ENCODE measurements at places on chromosomes 4 and X. TPM values are rescaled to one million over a fixed set of nuclear protein-coding genes. Genes with fewer than 3 reads are reported as not detected.

SYP gene
- total RNA-seq: 5.3 TPM

TCEAL6 gene
- total RNA-seq: not detected

DNA sequence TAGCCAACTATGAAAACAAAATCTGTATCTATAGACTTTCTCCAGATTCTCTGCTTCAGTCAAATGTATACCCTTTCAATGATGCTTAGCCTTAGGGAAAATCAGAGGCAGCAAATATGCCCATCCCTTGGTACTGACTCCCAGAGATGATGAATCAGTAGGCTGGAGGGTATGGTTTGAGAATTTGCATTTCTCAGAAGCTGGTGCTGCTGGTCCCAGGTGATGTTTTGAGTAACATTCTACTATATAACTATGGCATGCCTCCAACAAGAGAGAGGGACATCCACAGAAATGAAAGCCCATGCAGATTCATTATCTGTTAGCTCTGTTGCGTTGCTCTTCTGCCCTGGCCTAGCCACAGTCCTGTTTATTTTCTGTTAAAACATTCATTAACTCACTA lies 13.6 kb downstream of the TNIP3 start:
- DNase-seq: no peak

GRCh38 chr4:114423582-114423981 lies 175.0 kb upstream of the UGT8 start:
- DNase-seq: no peak

DDIT4L gene
- total RNA-seq: 0.56 TPM

DNA sequence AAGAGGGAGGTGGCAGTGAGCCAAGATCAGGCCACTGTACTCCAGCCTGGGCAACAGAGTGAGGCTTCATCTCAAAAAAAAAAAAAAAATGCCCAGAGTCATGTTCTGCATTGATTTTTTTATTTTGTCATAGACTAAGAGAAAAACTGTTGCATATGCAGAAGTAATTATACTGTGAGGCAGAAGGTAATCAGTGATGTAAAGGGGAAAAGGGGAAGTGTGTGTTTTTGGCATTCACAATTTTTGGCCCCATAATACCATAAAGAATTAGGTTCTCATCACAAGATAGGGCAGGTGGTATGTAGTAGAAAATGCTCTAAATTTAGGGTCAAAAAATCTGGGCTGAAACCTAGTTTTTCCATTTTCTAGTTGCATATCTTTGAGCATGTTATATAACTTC lies 47.3 kb upstream of the GAB1 start:
- DNase-seq: no peak

- no peak for DNase-seq
Observed at GRCh38 chr4:76744241-76744921, 153.6 kb downstream of the SOWAHB start.

SPANXN5 gene
- total RNA-seq: not detected

PGAM4 gene
- total RNA-seq: 0.79 TPM

GRCh38 chrX:100994352-100995281 lies 25.1 kb downstream of the ARL13A start:
- peak; percentile 57 for DNase-seq

TBC1D9 gene
- total RNA-seq: not detected

GJB1 gene
- total RNA-seq: not detected

DNA sequence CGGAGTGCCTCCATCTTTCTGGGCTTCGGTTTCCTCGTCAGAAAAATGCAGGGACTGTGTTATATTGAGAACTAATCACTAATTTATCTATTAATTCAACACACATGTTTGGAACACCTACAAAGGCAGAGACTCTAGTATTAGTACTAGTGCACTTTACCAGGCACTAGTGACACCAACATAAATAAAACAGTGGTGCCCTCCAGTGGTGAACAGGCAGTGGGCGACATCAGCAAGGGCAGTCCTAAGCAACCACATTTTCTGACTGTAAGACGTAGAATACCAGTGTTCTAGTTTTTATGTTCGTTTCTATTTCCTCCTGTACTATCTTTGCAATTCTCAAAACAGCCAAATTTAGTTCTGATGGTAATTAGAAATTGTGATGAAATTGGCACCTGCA lies 69.1 kb upstream of the UCP1 start:
- DNase-seq: peak; percentile 78

DNA sequence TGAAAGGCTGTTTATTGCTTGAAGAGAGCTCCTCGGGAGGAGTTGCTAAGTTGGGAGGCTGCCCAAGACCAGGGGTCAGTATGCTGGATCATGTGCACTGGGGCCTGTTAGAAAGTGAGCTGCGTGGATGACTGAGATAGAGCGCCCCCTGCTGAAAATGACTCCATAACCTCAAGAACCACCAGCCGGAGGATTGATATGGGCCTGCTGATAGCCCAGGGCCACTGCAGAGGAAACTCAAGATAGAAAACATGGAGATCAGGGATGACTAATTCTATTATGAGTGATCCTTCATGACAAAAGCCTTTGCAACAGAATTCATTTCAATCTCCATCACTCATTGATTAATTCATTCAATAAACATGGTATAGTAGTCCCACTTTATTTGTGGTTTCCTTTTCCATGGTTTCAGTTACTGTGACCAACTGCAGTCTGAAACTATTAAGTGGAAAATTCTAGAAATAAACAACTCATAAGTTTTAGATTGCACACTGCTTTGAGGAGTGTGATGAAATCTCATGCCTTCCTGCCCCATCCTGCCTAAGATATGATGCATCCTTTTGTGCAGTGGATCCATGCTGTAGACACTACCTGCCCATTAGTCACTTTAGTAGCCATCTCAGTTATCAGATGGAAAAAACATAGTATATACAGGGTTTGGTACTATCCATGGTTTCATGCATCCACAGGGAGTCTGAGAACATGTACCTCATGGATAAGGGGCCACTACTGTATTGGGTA lies 126.7 kb upstream of the MBNL3 start:
- peak; percentile 78 for DNase-seq

MTTP gene
- not detected for total RNA-seq

- DNase-seq: peak; percentile 56
Observed at GRCh38 chrX:1465286-1466231, 12.8 kb upstream of the ASMTL start.

SCOC gene
- 33.8 TPM for total RNA-seq

- DNase-seq: no peak
Observed at GRCh38 chrX:101483705-101484104, 1.6 kb upstream of the ARMCX4 start.

GRCh38 chrX:129932016-129932820 lies 26.3 kb downstream of the UTP14A start:
- peak; percentile 91 for DNase-seq

PRR32 gene
- not detected for total RNA-seq

GRCh38 chrX:45320191-45320590 lies 119.5 kb upstream of the DIPK2B start:
- DNase-seq: no peak

- DNase-seq: no peak
Observed at GRCh38 chr4:55173580-55173979, 48.2 kb upstream of the KDR start.

- DNase-seq: peak; percentile 87
Observed at GRCh38 chrX:71532078-71532752, 689 bp upstream of the OGT start.

- DNase-seq: peak; percentile 69
Observed at GRCh38 chrX:42714981-42715700, 62.8 kb downstream of the PPP1R2C start.

GRCh38 chrX:111917591-111917990 lies 41.6 kb downstream of the TRPC5OS start:
- no peak for DNase-seq

GRCh38 chr4:101355767-101356702 lies 8.7 kb upstream of the PPP3CA start:
- DNase-seq: no peak

DNA sequence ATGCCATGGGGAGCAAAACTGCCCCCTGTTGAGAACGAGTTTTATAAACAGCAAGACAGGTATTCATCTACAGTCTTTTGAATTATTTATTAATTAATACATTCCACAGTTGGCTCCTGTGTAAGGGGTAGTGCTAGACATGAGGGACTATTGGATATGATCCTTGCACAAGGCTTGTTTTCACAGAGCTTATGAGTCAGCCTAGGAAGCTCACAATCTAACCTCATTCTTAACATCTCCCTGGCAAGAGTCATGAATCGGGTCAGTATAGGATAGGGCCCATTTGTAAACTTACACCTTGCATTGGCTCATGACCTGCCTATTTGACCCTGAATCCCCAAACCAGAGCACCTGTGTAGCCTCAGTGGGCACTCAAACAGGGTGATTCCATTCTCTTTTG lies 209.1 kb upstream of the HCCS start:
- no peak for DNase-seq

DNA sequence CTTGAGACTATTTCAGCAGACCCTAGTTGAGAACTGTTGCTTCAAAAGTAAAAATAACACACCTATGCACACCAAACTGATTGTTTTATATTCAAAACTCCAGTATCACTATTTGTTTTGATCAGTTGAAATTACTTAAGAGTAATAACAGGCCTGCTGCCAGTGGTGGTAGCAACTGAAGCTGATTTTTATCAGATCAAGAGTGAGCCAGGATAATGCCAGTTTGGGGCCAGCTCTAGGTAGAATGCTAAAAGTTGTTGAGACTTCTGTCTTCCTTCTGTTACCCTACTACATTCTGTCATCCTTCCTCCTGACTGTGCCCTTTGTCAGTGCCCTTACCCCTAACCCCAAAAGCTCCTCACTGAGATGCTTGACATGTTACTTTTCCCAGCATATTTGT lies 228.7 kb upstream of the SPRY1 start:
- DNase-seq: no peak

BANK1 gene
- total RNA-seq: not detected

TLR10 gene
- not detected for total RNA-seq

GRCh38 chrX:150648296-150648940 lies 44.8 kb upstream of the MTMR1 start:
- DNase-seq: no peak

IRF2 gene
- total RNA-seq: 48.7 TPM

DNA sequence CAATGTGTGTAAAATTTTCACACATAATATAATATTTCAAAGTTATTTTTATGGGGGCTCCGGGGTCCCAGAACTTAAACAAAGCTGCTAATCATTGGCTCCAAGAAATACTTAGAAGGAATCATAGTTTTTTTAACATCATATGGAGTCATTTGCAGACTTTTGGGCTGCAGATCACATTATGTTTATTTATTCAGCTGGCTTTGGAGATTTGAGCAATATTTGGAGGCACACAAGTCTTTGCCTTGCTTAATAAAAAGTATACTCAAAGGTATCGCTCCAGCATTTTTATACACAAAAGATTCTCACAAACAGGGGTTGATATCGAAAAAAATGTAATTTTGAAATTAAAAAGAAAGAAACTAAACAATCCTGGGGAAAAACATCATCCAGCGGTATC lies 382.5 kb upstream of the TENM3 start:
- no peak for DNase-seq

DNA sequence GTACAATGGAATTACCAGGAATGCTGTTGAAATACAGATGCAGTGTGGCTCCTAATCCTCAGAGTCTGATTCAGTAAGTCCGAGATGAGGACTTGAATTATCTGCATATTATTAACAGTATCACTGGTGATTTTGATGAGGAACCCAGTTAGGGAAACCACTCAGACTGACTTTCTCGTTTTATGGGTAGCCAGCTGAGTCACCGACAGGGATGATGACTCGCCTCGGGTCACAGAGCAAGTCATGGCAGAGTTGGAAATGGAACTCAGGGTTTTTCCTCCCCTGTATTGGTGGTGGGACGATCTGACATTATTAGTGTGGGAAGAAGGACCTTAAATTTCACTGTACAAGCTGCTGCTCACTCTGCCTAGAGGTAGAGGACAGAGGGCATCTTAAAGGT lies 51.3 kb downstream of the RTL9 start:
- DNase-seq: no peak

DNA sequence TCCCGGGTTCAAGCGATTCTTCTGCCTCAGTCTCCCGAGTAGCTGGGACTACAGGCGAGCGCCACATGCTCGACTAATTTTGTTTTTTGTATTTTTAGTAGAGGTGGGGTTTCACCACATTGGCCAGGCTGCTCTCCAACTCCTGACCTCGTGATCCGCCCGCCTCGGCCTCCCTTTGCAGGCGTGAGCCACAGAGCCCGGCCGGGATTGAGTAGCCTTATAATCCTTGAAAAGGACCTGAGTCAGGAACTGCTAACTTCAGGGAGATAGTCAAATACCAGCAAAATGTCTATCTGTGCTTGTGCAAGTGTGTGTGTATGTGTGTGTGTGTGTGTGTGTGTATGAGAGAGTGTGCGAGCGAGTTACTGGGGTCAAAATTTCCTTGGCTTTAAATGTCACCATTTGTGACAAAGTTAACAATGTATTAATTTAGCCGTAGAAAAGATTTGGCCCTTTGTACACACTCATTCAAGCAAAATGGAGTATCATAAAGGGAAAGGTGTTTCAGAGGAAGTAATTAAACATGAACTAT lies 1.8 kb upstream of the KDM6A start:
- no peak for DNase-seq

DNA sequence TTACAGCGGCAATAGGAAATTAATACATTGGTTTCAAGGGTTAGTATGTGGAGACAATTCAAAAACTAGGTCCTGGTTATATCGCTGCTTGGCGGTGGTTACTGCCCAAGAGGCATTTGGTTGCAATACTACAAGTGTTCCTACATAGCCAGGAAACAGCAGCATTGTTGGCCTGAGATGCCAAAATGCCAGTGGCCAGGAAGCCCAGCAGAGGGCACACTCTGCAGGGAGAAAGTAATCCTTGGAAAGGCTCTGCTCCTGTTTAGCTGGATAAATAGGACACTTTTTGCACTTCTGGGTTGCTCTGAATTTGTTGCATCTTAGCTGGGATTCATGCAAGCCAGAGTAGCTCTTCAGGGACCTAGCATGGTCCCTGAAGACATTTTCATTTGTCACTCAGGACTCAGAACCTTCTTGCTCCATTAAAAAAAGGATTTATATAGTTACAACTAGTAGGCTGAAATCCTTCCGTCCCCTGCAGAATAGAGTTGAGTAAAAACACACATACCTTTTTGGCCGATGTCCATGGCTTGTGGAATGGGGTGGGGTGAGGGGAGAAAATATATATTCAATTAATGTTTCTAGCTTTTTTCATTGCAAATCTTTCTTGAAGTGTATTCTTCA lies 8.1 kb upstream of the GPR119 start:
- DNase-seq: no peak

- no peak for DNase-seq
Observed at GRCh38 chrX:17798921-17799320, 61.6 kb downstream of the SCML1 start.

DNA sequence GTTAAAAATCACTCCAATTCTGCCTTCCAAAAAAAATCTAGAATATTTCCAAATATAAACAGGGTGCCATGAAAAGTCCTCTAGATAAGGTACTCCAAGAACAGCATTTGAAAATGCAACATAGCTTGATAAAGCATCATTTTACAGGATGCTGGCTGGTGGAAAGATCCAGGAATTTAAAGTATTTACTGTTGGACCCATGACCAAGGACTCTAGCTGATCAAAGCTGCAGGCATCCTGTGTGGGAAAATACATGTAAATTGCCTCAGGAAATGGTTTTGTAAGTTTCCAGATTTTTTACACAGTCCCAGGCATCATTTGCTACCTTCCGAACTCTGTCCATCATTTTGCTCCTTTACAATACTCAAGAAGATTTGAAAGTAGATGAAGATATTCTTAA lies 164.4 kb downstream of the GRIA3 start:
- no peak for DNase-seq
